ENCODE measurements at places on chromosomes 12 and 14. TPM values are rescaled to one million over a fixed set of nuclear protein-coding genes. Genes with fewer than 3 reads are reported as not detected.

Gene OR10G2
- not detected for total RNA-seq

Gene ISM2
- total RNA-seq: not detected

DNA sequence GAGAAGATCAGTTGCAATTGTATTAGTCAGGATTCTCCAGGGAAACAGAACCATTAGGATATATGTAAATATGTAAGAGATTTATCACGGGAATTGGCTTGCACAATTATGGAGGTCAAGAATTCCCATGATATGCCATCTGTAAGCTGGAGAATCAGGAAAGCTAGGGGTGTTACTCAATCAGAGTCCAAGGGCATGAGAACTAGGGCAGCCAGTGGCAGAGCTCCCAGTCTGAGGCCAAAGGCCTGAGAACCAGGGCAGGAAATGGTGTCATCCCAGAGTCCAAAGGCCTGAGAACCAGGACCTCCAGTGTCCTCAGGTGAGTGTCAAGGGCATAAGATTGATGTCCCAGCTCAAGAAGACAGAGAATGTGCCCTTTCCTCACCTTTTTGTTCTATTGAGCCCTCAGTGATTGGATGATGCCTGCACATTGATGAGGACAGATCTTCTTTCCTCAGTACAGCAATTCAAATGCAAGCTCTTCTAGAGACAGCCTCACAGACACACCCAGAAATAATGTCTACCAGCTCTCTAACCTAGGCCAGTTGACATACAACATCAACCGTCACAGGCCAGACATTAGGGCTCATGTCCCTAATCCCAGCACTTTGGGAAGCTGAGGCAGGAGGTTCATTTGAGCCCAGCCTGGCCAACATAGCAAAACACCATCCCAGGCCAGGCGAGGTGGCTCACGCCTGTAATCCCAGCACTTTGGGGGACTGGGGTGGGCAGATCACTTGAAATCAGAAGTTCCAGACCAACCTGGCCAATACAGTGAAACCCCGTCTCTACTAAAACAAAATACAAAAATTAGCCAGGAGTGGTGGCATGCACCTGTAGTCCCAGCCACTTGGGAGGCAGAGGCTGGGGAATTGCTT lies 34.9 kb upstream of the ZNF740 start:
- no peak for ATAC-seq

DNA sequence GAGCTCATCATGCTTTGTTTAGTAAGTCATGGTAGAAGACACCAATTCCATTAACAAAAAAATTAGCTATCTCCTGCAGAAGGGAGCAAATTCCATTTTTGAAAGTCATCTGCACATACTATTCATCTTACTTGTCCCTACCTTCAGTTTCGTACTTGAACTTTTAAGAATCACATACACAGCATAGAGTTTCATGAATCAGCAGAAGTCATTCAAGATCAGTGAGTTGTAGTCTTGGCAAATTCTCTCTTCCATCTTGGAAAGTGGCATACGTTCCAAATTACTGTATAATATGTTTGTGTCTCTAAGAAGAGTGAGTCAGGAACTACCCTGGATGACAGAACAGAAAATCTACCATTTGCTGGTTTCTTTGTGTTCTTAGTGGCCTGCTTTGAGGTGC lies 14.1 kb downstream of the VRK1 start:
- no peak for ATAC-seq

DNA sequence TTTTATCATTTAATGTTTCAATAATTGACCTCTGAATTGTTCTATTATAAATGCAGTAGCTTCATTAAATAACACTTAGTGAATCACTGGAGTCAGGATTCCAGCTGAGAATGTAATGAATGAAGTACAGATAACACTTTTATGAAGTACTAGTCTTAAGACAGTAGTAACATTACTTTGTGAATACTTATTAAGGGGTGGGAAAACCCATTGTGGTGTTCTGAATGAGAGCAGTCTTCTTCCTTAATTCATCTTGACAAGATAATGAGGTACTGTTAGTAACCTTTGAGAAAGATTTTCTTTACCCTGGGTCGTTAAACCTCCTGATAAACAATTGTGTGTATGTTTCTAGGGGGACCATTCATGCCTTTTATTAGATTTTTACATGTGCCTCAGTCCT lies 12.7 kb downstream of the NUP107 start:
- no peak for ATAC-seq

GRCh38 chr12:2284857-2285256 lies 232.1 kb downstream of the CACNA1C start:
- peak; percentile 61 for ATAC-seq

DNA sequence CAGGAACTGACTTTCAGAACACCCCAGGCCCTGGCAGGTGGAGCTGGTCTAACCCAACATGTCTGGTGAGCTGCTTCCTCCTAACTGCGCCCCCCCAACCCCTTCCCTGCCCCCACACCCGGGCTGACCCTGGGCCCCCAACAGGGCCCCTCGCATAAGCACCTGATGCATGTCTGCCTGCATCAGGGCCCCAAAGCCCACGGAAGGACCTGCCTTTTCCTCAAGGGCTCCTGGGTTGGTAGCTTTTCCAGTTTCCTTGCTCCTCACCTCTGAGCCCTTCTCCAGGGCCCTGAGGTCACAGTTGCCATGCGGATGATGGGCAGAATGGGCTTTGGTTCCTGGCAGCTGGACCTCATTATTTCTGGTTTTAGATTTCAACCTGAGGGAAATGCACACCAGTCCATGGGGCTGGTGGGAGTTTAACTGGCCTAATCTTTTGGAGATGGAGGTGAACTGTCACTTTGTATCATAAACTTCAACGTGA lies 18.5 kb downstream of the TESC start:
- ATAC-seq: no peak

DNA sequence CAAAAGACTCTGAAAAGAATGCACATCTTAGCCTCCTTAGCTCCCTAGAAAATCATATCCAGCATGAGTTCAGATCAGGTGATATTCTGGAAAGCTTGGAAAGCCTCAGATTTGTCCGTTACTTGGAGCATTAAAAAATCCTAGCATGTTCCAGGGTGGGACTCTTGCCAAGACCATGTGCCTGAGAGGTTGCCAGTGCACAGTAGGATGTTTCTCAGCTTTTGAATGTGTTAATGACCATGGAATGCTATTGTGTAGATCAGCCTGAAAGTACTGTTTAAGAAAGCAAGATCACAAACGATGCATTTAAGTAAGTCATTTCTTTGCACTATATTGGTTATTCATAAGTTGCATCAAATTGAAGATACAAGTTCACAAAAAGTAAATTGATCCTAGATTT lies 230.5 kb downstream of the ETNK1 start:
- no peak for ATAC-seq

- no peak for ATAC-seq
Measured at GRCh38 chr14:32421781-32422180, 92.7 kb downstream of the AKAP6 start.

- no peak for ATAC-seq
Measured at GRCh38 chr14:33728010-33728498, 222.8 kb downstream of the EGLN3 start.

GRCh38 chr12:132171968-132172521 lies 27.8 kb downstream of the NOC4L start:
- no peak for ATAC-seq

- ATAC-seq: no peak
Measured at GRCh38 chr12:87155621-87156020, 873.6 kb downstream of the C12orf50 start.
